ENCODE measurements at places on chromosomes 12 and 14.

GRCh38 chr12:62649412-62650138 lies 182.9 kb downstream of the MON2 start:
- DNase-seq = no peak

DNA sequence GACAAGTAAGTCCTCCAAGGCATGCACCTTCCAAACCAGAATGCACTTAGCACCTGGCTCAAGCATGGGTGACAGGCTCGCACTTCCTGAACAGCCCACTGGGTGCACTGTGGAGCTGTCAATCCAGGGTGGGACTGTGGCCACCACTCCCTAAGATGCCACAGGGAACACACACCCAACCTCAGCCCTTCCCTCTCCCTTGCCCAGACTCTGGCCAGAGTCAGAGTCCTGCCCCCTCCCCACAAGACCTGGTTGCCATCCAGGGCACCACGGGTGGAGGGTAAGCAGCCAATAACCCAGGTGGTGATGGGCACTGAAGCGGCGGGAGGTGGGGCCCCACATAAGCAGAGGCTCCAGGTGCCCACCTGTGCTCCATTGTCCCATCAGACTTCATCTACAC lies 160.6 kb downstream of the MYRFL start:
- no peak for DNase-seq

GRCh38 chr12:666766-667308 lies 3.6 kb upstream of the NINJ2 start:
- DNase-seq = no peak

GRCh38 chr12:54272214-54272613 lies 7.7 kb downstream of the CBX5 start:
- DNase-seq = no peak

GRCh38 chr14:89402363-89402762 lies 14.7 kb downstream of the FOXN3 start:
- no peak for DNase-seq

- DNase-seq = peak; percentile 32
These were observed 6.5 kb downstream of the NFE2 start for GRCh38 chr12:54294152-54294952.

GRCh38 chr12:59040656-59041055 lies 120.4 kb upstream of the LRIG3 start:
- DNase-seq = no peak

GRCh38 chr14:30427846-30428245 lies 131.1 kb upstream of the G2E3 start:
- DNase-seq = no peak

DNA sequence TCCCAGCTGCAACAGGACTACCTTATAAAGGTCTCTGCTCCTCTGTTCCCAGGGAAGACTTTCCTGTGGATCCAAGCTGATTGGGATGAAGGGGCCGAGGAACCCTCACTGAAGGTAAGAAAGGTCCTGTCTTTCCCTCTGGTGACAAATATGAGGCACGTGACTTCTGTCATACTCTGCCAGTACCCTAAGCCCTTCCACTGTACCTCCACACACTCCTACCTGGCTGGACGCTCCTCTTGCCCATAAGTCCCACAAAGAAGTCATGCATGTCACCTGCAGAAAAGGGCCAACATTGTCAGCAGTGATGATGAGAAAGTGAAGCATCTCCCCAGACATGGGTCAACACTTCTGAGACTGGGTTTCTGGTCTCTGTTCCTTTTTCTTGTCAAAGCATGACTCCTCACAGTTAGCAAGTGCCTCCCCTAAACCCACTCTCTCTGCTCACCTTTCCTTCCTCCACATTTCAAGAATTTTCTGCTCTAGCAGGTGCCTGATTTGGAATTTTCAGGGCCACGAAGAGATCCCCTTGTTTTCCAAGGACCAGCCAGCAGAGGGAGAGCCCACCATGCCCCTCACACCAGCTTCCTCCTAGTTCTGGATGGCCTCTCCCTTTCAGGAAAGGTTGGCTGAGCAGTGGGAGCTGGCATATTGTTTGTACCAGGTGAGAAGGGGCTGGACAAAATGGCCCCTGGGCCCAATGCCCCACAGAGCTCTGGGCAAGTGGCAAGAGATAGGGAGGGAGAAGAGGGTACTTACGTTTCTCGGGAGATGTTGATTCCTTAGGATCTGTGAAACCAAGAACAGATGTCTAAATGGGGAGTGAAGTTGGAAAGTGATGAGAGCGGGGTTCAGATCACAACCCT lies 3.5 kb downstream of the TAC3 start:
- DNase-seq = no peak

DNA sequence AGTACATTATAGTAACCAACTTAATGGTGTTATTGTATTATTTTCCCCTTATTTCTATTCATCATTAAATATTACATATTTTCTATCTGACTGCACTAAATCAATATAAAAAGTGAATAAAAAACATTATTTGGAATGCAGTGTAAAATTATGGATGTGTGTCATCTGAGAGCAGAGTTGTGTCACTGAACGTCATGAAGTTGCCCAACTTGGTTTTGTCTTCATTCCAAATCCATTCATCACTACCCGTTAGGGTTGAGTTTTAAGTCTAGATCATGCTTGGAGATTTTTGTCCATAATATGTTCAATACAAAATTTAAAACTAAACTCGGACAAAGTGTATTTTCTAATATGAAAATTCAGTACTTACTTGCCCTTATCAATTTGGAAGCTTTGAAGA lies 16.1 kb downstream of the KLRF1 start:
- no peak for DNase-seq

GRCh38 chr12:27578689-27579372 lies 54.8 kb downstream of the PPFIBP1 start:
- no peak for DNase-seq

- DNase-seq = no peak
These were observed 228.8 kb downstream of the PPFIA2 start for GRCh38 chr12:81530352-81530751.

DNA sequence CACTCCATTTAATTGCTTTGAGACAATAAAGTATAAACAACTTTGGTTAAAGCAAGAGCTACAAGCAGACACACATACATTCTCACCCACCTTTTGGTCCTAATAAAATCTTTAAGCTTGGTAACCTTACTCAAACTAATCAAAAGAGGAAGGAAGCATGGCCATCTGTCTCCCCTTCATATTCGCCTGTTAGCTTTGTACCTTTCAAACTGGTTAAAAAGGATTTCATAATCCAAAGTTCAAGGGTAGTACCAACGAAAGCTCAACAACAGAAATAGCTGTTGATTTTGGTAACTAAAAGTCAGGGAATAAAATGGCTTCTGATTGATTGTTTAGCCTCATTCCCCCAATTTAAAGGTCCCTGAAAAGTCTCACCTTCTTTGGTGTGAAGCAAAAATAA lies 456.9 kb downstream of the BCAT1 start:
- DNase-seq = no peak

Data from T-helper 1 cell (primary cell).